ENCODE measurements at places on chromosomes 3 and 15.

DNA sequence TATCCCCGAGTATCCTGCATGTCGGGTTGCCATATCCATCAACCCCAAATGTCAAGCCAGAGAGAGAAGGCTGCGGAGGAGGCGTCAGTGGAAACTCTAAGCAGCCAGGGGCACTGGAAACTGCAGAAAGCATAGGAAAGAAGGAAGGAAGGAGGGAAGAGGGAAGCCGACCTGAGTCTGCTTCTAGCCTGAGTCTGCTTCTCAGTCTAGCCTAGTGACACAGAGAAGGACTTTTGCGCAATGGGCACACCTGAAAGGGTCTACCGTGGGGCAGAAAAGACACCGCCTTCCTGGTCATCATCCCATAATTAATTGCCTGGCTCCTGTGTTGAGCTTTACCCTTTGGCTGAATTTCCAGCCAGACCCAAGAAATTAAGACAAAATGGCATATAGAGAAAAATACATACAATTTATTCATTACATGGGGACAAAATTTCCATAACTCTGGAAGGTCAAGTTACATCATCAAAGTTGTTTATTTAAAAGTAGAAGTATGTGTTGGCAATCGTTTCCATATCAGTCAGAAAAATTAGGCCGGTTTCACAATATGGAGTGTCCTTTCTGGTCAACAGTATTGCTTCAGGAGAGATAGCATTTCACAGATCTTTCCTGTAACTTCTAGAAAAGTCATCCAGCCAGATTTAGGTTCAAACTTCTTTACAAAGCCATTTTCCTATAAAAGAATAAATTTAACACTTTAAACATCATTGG, 10.3 kb downstream of the BCL2A1 start:
- no peak for DNase-seq

DNA sequence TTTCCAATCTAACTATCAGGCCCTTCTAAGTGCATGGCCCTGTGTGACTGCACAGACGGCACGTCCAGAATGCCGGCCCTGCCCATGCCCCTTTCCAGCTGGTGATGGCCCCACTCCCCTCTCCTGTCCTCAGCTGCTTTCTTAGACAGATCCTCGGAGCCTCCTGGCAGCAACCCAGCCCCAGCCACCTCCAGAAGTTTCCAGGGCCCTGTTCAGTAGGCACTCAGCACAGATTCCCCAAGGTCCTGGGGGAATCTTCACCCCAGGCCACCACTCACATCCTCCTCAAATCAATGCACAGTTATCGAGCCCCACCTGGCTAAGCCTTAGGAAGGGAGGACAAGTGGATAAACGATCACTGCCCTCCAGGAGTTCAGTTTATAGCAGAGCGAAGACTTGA, 1.4 kb upstream of the CRABP1 start:
- no peak for DNase-seq

- no peak for DNase-seq
These were observed 123.0 kb downstream of the SUCLG2 start for GRCh38 chr3:67531181-67532101.

DNA sequence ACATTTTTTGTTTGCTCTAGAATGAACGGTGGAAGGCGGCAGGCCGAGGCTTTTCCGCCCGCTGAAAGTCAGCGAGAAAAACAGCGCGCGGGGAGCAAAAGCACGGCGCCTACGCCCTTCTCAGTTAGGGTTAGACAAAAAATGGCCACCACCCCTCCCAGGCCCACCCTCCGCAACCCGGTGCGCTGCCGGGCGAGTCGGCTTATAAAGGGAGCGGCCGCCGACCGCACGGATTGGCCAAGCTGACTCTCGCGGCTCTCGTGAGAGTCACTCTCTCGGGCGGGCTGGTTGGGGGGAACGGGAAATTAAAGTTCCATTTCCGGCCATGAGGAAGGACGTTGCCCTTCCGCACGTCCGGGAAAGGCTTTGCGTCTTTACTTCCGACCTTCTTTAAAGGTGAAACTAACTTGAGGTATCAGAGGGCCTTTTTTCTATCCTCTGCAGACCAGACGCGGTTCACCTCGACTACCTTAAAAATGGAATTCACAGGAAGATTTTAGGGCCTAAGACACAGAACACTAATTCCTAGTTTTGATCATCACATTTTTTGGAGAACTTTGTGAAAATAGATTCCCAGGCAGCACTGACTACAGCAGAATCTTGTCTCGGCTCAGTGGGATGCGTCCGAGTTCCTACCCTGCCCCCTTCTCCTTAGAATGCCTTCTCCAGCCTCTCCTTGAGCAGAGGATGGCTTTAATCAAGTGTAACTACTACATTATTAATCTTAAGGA, at the start of gene TERC:
Gene TERC, minus strand, starts transcription at position 179 of the 731 bp plus-strand sequence.
- DNase-seq: peak; percentile 86

DNA sequence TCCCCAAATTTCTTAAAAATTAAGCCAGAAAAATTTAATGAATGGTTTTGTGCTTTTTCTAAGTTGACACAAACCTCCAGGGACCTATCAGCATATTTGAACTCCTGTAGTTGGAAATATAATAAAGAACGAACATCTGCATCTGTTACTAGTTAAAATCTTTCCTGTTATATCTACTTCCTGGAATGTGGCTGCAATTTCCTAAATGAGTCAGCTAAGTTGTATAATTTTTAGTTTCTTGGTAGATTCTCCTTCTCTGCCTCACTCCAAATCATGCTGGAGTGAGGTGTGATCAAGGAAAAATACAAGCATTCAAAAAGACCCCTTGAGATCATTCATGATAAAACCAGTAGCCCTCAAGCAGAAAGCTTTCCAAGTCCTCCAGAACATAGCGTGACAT, 106.2 kb upstream of the MCTP2 start:
- DNase-seq: no peak
